A172 (cell line): ENCODE measurements at places on chromosomes 1 and 21.

DNA sequence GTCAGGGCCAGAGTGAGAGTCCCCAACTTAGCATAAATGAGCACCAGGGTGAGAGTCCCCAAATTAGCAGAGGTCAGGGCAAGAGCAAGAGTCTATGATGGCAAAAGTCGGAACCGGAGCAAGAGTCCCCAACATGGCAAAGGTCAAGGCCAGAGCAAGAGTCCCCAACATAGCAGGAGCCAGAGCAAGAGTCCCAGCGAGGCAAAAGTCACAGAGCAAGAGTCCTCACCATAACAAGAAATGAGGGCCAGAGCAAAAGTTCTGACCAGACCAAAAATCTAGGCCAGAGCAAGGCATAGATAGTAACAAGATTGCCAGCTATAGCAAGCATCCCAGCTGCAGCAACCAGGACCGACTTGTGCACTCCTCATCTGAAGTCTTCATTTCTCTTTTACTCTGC lies 3.1 kb downstream of the NSUN4 start:
- no peak for DNase-seq

- peak; percentile 83 for DNase-seq
Observed at GRCh38 chr21:25457411-25457810, 149.9 kb downstream of the MRPL39 start.

DNA sequence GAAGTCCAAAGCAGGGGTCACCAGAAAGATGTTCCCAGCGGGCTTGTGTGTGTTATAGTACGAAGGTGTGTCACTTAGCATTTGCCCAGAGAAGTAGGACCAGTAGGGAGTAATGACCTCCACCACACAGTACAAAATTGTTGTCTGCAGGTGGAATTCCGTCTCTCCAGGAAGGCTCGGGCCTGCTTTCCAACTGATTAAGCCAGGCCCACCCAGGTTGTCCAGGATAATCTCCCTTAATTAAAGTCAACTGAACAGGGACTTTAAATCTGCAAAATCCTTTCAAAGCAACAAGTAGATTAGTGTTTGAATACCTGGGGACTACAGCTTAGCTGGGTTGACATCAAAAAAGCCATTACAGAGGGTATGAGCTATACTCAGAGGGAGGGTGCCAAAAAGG lies 131.3 kb downstream of the BACH1 start:
- no peak for DNase-seq

- no peak for DNase-seq
Observed at GRCh38 chr1:165134431-165134830, 222.1 kb downstream of the LMX1A start.

GRCh38 chr21:45481566-45481965 lies 60.7 kb downstream of the SLC19A1 start:
- no peak for DNase-seq
